ENCODE measurements at places on chromosomes 4 and X.

GRCh38 chrX:74383611-74384010, 37.7 kb upstream of the SLC16A2 start:
- peak; percentile 57 for DNase-seq

- DNase-seq: no peak
These were observed 454.4 kb downstream of the C4orf33 start for GRCh38 chr4:129550281-129550785.

- DNase-seq: no peak
These were observed 87.3 kb downstream of the RTL3 start for GRCh38 chrX:78571849-78572248.

DNA sequence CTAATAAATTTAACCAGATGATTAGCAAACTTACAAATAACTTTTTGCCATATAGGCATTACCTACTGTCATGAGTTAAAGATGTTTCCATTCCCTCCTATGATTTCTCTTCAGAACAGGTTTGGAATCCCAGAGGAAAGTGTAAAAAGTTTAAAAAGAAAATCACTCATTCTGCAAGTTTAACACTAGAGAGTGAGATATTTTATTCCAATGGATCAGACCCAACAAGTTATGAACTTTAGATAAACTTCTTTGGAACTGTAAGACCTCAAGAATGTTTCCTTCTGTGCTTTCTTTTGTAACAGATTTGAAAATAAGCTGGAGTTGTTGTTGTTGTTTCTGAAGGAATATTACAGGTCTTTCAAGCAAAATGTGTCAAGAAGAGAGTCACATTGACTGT, 51.6 kb downstream of the PPP3CA start:
- no peak for DNase-seq

- DNase-seq: no peak
These were observed 92.5 kb upstream of the VEGFC start for GRCh38 chr4:176885224-176885623.

DNA sequence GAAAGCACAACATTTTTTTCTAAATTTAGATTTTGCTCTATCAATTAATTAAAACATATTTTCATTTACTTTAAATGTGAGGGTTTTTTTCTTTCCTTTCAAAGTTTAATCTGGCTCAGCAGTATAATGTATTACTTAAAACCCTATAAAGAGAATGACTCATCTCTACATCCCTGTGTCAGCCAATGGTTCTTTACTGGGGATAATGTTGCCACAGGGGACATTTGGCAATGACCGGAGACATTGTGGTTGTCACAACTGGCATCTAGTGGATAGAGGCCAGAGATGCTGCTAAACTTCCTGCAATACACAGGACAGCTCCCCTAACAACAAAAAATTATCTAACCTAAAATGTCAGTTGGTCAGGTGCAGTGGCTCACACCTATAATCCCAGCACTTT, 53.8 kb downstream of the SYNPO2 start:
- peak; percentile 64 for DNase-seq

Measured in fibroblast of skin of scalp (primary cell).